Breast epithelium (tissue), 4 donors: ENCODE measurements at places on chromosomes 7 and 10. TPM values are rescaled to one million over a fixed set of nuclear protein-coding genes. Genes with fewer than 3 reads are reported as not detected.

DNA sequence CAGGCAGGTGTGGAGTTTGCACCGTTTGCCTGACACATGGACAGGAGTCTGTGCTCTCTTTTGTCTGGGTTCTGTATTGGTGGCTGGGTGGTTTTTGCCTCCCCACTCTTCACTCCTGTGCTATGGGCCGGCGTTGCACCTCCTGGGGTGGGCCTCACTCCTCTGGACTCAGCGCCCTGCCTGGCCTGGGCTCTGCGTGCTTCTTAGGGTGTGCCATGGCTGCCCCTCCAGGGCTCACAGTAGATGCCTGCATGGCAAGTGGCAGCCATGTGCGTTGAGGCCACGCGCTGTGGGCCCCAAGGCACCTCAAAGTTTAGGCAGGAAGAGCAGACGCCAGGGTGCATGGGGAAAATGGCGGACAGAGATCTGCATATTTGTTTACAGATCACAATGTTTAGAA, 319.8 kb downstream of the ADARB2 start:
- DNase-seq: no peak

- no peak for DNase-seq
Observed at GRCh38 chr10:11147722-11148121, 130.1 kb downstream of the CELF2 start.

- no peak for DNase-seq
Observed at GRCh38 chr10:127939786-127940330, 33.0 kb downstream of the PTPRE start.

- DNase-seq: no peak
Observed at GRCh38 chr10:11930312-11930978, 107.3 kb downstream of the PROSER2 start.

DNA sequence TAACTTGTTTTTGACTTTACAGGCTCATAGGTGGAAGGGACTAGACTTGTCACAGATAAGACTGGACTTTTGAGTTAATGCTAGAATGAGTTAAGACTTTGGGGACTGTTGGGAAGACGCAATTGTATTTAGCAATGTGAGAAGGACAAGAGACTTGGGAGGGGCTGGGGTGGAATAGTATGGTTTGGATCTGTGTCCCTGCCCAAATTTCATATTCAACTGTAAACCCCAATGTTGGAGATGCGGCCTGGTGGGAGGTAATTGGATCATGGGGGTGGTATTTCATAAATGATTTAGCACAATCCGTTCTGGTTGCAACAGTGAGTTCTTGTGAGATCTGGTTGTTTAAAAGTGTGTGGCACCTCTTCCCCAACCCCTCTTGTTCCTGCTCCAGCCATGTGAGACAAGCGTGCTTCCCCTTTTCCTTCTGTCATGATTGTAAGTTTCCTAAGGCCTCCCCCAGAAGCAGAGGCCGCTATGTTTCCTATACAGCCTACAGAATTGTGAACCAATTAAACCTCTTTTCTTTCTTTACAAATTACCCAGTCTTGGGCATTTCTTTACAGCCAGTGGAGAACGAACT, 22.6 kb downstream of the RNF216 start:
- DNase-seq: no peak

DNA sequence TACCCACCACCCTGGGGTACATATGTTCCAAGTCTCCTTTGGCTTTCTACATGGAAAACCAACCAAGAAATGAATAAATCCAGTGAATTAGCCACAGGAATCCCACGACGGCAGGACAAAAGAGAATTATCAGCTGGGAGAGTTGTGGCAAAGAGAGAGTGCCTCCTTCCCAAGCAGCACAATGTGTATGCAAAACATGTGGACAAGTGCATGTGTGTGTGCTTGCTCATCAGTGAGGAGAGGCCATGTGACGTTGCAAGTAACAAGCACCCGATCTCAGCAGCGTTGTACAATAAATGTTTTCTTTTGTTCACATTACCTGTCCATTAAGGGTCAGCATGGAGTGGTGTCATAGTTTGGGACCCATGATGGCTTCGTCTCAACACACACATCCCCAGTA, 50.0 kb upstream of the EMX2 start:
- no peak for DNase-seq

GRCh38 chr7:100370303-100370702, 3.0 kb upstream of the PILRA start:
- DNase-seq: no peak

DNA sequence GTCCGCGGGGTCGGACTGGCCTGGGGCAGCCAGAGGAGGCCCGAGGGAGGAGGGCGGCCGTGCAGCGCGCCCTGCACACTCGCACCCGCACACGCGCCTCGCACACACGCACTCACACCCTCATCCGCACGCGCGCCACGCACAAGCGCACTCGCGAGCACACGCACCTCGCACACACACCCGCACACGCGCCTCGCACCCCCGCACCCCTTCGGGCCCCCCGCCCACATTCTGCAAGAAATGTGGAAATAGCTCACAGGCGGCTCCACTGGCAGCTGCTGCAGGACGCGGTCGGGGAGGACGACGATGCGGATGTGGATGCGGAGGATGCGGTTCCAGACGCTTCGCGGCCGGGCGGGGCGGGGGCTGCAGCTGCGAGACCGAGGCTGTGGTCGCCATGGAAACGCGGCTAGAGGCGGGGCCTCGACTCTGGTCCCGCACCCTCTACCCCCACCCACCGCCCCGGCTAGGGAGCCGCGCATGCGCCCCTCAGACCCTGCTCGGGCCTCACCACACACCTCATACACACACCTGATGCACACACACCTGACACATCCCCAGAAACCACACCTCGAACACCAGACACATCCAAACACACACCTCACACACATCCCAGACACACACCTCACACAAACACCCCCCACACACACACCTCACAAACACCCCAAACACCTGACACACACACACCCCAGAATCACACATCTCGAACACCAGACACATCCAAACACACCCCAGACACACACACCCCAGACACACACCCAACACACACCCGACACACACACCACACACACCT, at the start of gene CALY:
CALY (minus strand) TSS at position 320 of the 793 bp plus-strand sequence. CDS start 7,907 bp downstream, outside the sequence.
- no peak for DNase-seq

GRCh38 chr7:19009241-19009935, 108.0 kb downstream of the TWIST1 start:
- DNase-seq: no peak

GRCh38 chr10:78752221-78752620, 316.5 kb upstream of the ZMIZ1 start:
- no peak for DNase-seq

- DNase-seq: no peak
Observed at GRCh38 chr10:130335336-130335735, 199.1 kb downstream of the GLRX3 start.

GRCh38 chr10:102661658-102662028, 17.4 kb downstream of the TRIM8 start:
- no peak for DNase-seq

DNA sequence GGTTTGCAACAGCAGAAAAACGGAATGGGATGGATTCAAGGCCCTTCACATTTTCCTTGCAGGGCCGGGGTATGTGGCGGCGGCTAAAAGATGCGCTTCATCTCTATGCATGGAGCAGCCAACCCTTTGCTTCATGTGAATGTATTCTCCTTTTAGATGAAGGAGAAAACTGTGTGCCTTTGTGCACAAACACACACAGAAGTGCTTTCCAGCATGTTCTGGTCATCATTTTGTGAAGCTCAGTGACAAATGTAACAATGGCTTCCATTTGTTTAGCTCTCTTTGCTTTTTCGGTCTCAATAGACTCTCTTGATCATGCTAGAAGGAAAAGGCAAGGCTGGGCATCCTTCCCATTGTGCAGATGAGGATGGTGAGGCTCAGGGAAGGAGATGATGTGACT, 161.7 kb upstream of the MKI67 start:
- no peak for DNase-seq

- no peak for DNase-seq
Observed at GRCh38 chr7:68680235-68680872, 917.9 kb upstream of the AUTS2 start.

GRCh38 chr10:46223064-46223480, 63.7 kb upstream of the ANTXRL start:
- DNase-seq: no peak

DNA sequence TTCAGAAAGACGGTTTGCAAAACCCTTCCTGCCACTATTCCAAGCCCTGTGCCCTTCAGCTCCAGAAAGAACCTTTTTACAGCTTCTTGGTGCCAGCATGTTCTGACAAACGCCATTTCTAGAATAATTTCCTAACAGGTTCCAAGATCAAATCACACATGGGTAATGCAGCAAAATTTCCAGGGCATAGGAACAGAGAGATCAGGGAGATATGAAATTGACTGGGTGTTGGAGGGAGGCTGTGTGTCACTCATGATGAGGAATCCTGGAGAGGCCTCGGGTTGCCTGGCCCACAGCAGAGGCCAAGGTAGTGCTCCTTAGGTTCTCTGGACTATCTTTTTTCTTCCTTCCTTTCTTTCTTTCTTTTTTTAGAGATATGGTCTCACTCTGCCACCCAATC, 29.5 kb downstream of the RAB19 start:
- DNase-seq: no peak

DNA sequence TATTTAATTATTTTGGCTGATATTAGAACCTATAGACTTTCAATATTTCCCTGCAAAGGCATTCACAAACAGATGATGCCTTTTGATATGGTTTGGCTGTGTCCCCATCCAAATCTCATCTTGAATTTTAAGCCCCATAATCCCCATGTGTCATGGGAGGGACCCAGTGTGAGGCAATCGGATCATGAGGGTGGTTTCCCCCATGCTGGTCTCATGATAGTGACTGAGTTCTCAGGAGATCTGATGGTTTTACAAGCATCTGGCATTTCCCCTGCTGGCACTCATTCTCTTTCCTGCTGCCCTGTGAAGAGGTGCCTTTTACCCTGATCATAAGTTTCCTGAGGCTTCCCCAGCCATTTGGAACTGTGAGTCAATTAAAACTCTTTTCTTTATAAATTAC, 9.3 kb upstream of the PNLIPRP3 start:
- DNase-seq: no peak

GRCh38 chr7:101517304-101517703, 111.8 kb downstream of the MYL10 start:
- DNase-seq: no peak

MBL2 gene
- total RNA-seq: not detected

OR6B1 gene
- not detected for total RNA-seq

SDK1 gene
- total RNA-seq: 6.6 TPM

GIMAP6 gene
- 35.2 TPM for total RNA-seq

EN2 gene
- not detected for total RNA-seq

ATOH7 gene
- not detected for total RNA-seq

CHCHD3 gene
- total RNA-seq: 53.1 TPM

PTN gene
- total RNA-seq: 0.48 TPM

ZNF394 gene
- 42.2 TPM for total RNA-seq

CYP3A7 gene
- total RNA-seq: 1.5 TPM
